Activated naive CD4-positive, alpha-beta T cell (primary cell): ENCODE measurements at places on chromosomes 3 and 15.

DNA sequence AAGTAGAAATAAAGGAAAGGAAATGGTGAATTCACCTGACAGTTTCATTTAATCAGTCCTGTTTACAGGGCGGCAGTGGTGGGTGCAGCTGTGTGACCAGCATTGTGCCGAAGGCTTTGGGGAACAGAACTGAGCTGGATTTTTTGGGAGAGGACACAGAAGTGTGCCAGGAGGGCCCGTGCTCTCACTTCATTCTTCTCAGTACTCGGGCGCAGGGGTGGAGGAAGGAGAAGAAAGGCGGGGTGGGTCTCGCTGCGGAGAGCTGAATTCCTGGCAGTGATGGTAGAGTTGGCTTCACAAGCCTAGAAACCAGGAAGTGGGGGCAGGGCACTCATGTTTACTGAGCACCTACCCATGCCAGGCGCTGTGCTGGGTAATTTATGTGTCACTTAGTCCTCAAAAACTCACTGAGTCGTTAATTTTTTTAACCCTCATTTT, 64.6 kb downstream of the CRTC3 start:
- peak; percentile 23 for DNase-seq

DNA sequence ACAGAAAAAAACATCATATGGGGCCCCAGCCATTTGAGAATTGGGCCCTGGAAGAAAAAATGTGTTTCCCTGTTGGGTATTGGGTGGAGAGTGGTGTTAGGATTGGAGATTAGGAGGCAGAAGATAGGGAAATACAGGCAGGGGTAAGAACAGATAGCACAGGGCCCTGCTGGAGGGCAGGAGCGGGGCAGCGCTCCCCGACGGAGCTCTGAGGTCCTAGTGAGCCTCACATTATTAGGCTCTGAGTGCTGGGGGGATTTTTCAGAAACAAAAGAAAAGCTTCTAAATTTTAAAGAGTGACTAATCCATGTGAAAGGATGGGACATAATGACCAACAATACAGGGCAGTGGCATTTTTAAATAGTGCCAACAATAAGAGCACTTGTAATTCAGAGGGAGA, 241.2 kb downstream of the SOX2 start:
- DNase-seq = no peak

DNA sequence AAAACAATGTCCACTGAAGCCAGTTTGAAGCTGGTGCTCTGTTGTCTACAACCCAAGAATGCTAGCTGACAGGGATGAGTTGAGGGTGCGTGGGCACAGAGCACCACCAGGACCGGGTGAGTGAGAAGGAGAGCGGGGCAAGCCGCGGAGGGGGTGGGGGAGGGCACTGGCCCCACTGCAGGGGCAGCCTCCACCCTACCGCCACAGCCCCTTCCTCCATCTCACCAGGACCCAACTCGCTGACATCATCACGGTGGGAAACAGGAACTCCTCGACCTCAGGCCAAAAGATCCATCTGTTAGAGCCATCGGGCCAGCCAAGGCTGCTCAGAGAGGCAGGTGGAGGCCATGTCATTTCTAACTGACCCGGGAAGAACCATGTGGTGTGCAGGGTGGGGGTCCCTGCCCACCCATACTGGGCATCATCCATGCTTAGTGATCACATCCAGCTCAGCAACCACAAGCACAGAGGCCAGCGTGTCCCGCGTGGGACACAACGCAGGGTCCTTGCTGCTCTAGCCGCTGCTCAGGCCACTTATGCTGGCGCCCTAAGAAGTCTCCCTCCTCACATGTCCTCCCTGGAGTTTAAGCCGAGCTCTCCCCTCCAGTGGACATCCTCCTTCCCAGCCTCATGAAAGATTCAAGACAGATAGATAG, 57.6 kb upstream of the GATA2 start:
- no peak for DNase-seq

GRCh38 chr3:58052373-58053273, 44.4 kb downstream of the FLNB start:
- DNase-seq = no peak

DNA sequence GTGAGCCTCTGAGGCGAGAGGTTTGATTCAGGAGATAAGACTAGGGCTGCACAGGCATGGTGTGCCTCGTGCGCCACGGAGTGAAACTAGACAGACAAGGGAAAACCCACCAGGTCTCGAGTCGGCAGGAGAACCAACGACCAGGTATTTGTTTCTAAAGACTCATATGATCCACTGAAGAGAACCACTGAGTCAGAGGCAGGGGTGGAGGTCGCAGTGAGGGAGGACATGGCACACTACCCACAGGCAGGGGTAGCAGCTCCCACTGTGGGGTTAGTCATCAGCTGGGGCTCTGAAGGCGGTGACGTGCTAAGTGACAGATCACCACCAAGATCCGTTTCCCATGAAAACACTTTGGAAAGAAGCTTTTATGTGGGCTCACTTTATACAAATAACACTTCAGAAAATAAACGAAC, 45.7 kb downstream of the CHSY1 start:
- DNase-seq = peak; percentile 6

GRCh38 chr3:171353423-171353822, 106.8 kb downstream of the TNIK start:
- no peak for DNase-seq

DNA sequence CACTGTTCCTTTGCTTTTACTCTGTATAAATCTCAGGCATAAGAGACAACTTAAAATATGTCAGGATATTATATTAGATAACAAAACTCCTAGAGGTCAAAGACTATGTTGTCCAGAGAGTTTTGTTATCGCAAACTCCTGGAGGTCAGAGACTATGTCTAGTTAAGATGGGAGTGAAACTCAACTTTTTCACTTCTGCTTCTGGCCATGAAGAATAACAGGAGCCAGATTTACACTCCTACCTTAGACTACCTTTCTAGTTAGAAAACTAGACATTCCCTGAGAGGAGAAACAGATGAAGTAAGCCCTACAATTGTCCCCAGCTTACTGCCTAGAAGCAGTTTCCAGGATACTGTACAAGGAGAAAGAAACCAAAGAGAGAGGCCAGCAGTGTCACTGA, 255.4 kb upstream of the UBE2E1 start:
- no peak for DNase-seq

DNA sequence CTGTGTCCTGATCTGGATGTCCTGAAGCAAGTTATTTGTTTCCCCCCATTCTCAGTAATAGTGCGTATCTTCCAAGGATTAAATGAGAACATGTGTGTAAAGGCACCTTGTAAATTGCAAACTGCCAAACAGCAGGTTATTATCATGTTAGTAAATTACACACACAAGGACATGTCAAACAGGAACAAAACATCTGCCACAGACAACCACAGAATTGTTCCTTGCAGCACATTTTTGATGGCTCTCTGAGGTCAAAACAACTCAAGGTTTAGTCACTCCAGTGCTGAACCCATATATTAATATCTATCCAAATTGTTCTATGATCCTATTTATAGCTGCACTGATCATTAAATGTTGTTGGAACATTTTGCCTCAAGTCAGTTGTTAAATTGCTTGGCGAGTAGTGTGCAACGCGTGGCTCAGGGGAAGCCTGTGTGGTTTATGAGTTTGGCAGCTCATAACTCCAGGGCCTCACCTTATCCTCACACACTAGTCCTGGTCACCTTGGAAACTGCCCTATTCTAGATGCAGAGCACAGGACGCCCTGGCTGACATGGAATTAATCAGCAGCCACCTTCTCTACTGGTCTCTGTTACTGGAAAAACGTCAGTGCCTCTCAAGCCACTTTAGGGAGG, 46.3 kb upstream of the CDV3 start:
- DNase-seq = no peak

GRCh38 chr3:149402481-149402880, 25.0 kb upstream of the TM4SF1 start:
- DNase-seq = no peak

DNA sequence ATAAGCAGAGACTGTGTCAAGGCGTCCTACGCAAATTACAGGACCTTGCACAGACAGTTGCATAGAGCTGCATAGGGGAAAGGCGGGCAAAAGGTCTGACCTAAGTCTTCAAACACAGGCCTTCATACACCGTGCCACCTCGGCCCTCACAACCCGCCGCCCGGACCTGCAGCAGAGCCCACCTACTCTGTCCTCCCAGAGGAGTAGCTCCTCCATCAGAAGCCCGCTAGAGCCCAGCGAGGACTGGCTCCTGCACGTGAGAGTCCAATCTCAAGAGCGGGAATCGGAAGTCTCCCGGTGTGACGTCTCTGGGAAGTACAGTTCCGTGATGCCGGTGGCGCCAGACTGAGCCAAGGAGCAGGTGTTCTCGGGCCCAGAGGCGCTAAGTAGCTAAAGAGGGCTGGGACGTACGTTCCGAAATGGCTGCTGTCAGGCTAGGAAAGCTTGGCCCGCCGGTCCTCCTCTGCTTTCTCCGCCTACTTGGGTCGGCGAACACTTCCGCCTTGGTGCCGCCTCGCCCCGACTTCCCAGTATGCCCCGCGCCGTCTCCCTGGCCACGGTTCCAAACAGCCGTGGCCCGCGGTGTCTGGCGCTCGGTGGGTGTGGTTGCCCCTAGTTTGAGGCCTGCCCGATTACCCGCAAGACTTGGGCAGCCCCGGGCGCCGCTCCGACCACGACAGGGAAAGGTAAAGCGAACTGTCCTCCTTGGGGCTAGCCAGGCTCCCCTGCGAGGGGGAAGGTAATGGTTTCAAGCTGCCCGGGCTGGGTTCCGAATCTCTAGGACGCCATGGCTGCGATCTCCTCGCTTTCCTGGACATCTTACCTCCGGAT, at the start of the genes ASTE1 and NEK11:
TSS of gene ASTE1 (minus strand) at position 505 of the 831 bp plus-strand sequence. CDS start 1,519 bp downstream, outside the sequence.
TSS of gene NEK11 (plus strand) at position 557 of the 831 bp plus-strand sequence. CDS start 2,832 bp downstream, outside the sequence.
- peak; percentile 74 for DNase-seq

DNA sequence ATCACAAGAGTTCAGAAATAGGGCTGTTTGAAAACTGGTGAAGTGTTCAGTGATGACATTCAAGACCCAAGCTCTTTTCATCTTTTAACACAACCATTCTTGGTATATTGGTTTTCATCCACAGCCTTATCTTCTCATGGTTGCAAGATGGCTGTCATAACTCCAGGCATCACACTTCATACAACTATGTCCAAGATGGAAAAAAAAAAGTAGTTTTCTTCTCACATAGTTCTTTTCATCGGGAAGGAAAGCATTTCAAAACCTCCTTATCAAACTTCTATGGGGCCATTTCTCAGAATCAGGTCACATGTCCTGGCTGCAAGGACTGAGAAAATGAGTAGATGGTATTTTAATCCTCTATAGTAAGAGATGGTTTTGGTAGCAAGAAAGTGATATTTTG, 21.1 kb upstream of the MFSD1 start:
- DNase-seq = no peak

- peak; percentile 17 for DNase-seq
Measured at GRCh38 chr3:16513141-16514020, at the start of gene RFTN1. RFTN1 (minus strand) TSS chr3:16513699; CDS start chr3:16493869, 19,830 bp downstream.

DNA sequence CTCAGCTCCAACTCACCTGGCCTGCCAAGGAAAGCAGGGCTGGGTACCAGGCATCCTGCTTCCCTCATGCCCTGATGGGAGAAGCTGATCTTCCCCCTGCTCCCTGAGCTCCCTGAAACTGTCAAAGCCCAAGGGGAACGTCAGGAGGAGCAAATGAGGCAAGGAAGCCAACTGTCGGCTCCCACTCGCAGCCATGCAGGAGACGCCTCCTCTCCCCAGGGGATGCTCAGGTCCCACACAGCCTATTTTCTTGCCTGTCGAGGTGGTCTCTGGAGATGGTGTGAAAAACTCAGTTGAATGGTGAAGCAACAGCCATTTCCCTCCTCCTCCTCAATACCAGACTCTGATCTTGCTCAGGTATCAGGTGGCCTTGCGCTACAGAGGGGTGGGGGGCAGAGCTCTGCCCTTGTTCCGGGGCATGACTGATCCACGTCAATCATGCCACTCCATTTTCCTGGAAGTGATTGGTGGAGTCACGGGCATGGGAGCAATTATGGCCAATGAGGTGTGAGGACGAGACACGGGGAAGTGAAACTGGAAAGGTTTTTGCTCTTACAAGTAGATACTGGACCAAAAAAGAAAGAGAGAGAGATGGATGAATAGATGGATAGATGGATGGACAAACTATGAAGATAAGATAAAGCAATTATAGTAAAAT, 58.2 kb downstream of the SLC6A1 start:
- no peak for DNase-seq

- no peak for DNase-seq
Measured at GRCh38 chr3:181541414-181541813, 170.3 kb upstream of the SOX2 start.

DNA sequence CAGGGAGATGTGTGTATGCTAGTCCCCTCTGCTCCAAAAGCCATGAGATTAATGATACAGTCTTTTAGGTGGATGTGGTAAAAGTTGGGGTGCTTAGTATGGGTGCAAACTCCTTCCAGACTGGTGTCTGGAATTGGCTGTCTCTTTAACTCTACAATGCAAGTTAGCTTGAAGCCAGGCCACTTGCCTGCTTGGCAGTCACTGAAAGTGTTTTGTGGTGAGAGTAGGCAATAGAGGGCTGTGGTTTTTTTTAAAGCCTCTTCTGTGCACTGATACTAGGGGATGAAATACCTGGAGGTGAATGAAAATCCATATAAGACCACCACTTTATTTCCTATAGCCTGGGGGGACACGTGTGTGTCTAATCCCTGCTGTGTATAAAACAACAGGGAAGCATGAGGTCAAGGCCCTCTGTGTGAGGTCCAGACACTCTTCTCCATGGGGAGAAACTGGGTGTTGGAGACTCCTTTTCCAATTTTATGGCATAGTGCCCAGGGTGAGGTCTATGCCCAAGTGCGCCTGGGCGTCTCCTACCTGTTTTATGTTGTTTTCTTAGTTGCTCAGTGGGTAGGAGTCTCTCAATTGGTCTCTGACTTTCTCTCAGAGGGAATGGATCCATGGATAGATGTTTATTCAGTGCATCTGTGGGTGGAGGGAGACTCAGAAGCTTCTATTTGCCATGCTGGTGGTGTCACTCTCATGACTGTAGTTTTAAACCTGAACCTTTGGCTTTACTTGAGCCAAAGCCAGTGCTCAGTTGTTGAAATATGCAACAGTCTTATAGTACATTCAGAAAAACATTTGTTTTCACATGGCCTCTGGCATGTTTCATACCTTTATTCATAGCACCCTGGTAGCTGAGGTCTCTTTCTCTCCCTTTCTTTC, 327.8 kb upstream of the ATP11B start:
- DNase-seq = no peak

DNA sequence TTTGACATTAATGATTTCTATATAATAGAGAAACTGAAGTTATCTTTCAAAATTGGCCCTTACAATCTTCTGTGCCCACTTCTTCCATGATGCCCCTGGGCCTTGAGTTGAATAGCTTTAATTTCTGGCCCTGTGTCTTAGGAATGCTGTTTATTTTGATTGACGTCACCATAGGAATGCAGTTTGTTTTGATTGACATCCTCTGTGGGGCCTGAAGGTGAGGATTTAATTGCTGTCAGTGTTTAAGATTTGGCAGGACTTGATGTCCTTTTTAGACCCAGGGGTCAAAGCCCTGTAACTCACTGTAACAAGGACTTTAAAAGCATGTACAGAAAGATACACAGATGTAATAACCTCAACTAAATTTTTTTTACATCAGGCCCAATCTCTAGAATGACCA, 83.3 kb downstream of the GLDN start:
- DNase-seq = no peak

DNA sequence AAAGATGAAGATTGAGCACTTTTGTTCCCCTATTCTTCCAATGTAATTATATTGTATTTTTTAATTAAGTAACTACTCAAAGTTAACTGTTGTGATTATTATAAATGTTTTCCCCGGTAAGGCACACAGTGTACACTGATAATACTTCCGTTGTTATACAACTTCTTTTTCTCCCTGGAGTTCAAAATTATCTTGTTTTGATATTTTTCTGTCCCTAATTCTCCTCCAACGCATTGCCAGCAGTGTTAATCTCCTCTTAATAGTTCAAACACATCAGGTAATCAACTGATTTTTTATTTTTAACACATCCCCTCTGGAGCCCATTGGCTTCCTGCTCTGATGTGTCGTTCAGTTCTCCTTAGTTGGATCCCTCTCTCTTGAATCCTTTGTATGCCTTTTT, 32.3 kb upstream of the MFSD1 start:
- no peak for DNase-seq

- DNase-seq = no peak
Measured at GRCh38 chr15:34325368-34325767, 12.2 kb downstream of the SLC12A6 start.
